ENCODE measurements at places on chromosomes 12 and 14.
A peak's percentile ranks its signal among the peaks of the same experiment; 100 is the strongest.

- peak; percentile 34 for DNase-seq
Measured at GRCh38 chr12:6899837-6900519, 4.6 kb upstream of the LRRC23 start.

DNA sequence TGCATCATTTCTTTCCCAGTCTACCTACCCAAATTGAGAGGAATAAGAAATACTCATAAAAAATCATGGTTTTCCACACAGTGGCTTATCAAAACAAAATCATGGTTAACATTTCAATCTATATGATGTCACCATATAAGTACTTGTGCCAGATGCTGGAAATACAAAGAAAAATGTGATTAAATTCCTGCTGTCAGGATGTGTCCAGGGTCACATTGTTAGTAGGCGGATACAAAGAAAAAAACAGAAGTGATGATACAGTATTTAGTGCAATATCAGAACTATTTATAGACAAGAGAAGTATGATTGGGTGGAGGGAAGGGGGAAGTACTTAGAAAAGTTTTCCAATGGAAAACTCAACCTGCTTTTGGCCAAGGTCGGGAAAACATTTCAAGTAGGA is 47.0 kb upstream of the OR6J1 start:
- DNase-seq: no peak

DNA sequence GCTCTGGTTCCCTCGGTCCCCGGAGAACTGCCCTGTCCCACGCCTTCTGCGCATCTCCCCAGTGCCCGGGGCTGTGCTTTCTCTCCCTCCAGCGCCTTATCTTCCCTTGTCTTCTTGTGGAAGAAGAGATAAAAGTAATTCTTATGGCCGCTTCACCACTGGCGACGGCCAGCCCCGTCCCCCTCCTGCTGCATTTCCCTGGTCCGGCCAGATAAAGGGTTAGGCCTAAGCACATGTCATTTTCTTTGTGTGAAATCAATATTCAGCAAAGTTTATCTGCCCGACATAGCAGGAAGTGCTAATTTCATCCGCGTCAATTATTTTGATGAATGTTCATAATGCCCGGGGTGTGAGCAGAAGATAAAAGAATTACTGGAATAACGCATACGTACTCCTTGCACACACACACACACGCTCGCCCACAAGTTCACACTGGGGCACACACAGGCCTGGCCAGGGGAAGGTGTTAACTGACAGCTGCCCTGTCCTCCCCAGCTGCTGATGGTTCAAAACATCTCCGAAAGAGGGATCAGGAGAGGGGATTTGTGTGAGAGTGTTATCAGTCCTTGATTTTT is 177.7 kb upstream of the LHX5 start:
- DNase-seq: no peak

DNA sequence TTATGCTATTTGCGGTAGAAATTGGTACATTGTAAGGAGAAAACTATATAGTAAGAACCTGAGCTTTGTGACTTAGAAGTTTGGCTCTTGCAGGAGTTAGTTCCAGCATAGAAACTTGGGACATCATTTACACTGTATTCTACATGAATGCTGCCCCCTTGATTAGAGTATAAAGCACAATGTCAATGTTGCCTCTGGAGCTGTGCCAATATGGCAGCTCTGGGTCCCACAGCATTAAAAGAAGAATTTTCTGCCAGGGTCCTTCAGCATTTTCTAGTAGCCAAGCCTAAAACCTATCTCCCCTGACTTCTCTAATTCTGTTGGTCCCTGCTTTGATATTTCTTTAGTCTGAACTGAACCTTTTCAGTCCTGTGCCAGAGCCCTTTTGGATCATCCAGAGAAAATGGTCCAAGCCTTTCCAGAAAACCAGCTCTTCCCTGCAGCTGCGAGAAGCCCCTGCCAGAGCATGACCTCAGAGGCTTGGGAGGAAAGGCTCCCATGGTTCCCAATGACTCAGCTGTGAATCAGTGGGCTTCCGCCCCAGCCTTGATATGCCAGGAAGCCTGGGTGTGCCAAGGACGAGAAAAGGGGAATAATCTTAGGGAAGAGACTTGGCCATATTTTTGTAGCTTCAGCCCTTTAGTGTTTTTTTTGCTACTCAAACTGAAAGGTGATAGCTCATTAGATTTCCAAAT is 43.2 kb downstream of the PLEKHG7 start:
- no peak for DNase-seq

DNA sequence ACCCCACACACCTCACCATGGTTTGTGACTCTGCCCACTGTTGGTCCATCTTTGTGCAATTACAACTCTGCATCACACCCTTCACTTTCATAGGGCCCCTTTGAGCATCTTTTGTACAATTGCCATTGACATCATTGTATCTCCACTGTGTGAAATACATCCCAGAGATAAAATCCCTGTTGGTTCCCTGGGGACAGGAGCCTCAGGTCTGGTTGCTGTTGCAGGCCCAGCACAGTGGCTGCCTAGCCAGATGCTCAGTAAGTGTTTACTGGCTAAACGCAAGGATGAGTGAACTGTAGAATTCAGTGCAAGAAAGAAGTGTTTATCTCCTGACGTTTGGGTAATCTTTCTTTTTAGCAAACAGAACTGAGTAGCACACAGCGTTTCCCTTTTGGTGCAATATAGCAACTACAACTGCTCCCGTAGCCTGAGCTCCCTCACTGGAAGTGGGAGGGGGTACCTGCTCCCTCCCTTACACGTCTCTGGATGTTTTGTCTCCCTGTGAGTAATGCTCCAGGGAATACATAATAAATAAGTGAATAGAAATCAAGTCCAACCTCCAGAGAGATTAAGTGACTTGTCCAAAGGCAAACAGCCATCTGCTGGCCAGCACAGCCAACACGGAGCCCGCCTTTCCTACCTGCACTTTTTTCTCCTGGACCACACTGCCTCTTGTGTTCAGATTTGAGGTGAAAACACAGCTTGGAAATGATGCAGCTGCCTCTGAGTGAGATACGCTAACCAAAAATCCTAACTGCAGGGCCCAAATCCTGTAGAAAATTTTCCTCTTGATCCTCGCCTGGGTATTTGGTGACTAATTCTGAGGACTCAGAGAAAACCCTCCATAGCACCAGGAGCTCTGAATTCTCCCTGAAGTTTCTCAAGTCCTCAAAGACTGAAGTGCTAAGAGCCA is 27.4 kb downstream of the GALNT16 start:
- no peak for DNase-seq

- DNase-seq: no peak
Measured at GRCh38 chr12:23757541-23757962, 191.9 kb downstream of the SOX5 start.

- DNase-seq: no peak
Measured at GRCh38 chr12:11685716-11686115, 36.2 kb downstream of the ETV6 start.

DNA sequence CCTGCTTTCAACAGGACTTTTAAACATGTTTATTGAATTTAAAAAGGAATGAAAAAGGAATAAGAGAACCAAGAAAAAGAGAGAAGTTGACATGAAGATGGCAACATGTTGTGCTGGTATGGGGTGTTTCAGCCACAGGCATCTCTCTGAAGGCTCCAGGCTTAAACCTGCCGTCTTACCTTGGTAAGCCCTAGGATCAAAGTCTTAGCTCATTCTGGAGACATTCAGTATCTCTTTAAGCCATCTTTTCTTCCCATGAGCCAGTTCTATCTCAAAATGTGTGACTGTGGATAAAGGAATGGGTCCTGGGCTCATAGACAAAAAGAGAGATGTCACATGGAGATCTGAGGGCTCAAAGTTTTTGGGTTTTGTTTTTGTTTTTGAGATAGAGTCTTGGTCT is 1.6 kb upstream of the TFCP2 start:
- DNase-seq: no peak

GRCh38 chr12:56300644-56301464 is 724 bp upstream of the CS start:
- DNase-seq: no peak

Data from SW480 (cell line).